ENCODE measurements at places on chromosomes 5 and 9.

DNA sequence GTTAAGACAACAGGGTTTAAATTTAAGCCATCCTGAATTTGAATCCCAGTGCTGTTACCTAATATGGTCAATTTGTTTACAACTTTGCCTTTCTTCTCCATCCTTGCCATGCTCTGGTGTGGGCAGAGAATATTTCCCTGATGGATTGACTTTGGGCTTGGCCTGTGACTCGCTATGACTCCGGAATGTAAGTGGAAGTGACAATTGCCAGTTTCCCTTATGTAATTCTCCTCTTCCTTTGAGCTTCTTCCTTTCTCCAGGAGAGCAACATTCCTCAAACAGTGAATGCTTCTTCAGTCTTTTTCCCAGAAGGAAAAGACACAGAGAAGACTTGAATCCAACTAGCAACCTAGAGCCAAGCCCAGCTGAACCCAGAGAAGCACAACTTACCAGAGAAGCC is 159.1 kb downstream of the LURAP1L start:
- DNase-seq = no peak

DNA sequence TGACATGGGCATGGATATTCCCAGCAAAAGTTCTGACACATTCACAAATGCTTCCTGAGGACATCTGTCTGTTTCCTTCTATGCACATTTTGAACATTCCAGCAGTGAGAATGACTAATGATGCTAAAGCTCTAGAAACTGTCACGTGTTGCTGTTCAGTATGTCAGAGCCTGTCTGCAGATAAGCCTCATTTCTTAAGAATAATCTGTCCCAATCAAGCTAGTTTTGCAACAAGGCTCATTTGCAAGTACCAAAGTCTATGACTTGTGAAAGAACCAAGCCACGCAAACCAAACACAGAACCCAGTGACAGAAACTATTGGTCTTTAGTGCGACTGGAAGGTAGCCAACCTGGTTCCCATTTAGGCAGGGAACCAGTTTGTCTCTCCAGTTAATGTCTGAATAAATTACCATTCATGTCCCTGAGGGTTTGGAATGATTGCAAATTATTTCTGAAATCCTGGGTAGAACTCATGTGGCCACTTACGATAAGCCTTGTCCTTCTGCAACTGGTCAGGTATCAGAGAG is 178.5 kb downstream of the C9orf152 start:
- DNase-seq = no peak

DNA sequence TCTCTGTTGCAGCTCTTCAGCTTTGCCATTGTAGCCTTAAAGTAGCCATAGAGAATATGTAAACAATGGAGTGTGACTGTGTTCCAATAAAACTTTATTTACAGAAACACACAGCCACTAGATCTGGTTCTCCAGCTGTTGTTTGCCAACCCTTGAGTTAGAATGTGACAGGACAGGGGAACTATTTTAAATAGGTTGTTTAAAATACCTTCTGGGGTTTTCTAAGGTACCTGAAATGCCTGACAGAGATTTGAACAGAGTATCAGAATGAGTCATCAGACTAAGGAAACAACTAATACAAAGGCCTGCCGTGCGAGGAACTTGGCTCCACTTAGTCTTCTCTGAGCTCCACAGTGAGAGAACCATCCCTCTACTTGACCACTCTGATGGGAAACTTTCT is 85.4 kb downstream of the HSD17B4 start:
- DNase-seq = no peak

GRCh38 chr5:168793841-168794837 is 215.0 kb upstream of the PANK3 start:
- no peak for DNase-seq

- no peak for DNase-seq
Observed at GRCh38 chr9:137460363-137461315, 1.5 kb upstream of the NSMF start.

- DNase-seq = no peak
Observed at GRCh38 chr5:59037041-59037440, 454.2 kb downstream of the RAB3C start.

GRCh38 chr5:143314659-143315058 is 88.8 kb downstream of the NR3C1 start:
- no peak for DNase-seq

DNA sequence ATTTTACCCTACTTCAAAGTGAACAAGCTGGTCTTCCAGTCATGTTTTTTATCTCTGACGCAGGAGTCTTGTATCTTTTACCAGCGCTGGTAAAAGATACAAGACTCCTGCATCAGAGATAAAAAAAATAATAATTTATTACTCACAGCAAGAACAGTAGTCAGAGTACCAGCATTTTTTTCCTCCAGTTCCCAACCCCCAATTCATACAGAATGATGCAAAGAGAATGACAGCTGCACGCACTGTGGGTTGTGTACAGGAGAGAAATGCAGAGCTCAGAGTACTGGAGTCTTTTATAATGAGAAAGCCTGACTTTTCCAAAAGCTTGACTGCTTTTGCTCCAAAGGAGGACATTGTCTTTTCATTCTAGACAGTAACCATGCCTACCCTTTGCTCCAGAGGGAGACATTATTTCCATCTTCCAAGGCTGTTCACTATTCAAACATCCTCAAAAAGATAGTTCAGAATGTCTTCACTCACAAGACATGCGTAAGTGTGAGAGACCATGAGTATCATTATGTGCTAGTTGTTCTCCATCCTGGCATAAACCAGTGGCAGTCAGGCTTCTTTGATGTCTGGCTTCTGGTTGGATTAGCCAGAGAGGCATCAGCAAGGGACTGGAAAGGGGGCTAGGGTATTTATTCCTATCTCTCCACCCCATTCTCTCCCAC is 14.3 kb upstream of the RANBP6 start:
- no peak for DNase-seq

- DNase-seq = no peak
Observed at GRCh38 chr9:125470767-125471580, 209.3 kb downstream of the GAPVD1 start.

GRCh38 chr9:81549500-81550206 is 139.7 kb downstream of the TLE1 start:
- no peak for DNase-seq

GRCh38 chr5:97250113-97250512 is 67.1 kb upstream of the RIOK2 start:
- DNase-seq = no peak

DNA sequence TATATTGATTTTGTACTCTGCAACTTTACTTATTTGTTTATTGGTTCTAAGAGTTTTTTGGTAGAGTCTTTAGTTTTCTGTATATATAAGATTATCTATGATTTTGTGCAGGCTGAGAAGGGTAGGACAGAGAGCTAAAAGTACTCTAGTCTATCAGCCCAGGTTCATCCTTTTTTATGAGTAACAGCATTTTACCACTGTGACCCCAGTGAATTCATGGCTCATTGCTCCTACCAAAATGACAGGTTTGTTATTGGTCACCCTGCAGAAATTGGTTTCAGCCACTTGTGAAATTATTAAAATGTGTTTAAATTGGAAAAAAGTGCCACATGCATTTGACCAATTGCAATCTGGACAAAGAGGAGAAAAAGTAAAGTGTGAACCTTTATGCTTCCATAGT is 421.4 kb upstream of the DAB2 start:
- no peak for DNase-seq

GRCh38 chr9:129520082-129520481 is 100.8 kb downstream of the C9orf50 start:
- no peak for DNase-seq

GRCh38 chr5:4570047-4570995 is 569.8 kb upstream of the ADAMTS16 start:
- no peak for DNase-seq

GRCh38 chr5:59711310-59711709 is 182.2 kb downstream of the PDE4D start:
- no peak for DNase-seq

DNA sequence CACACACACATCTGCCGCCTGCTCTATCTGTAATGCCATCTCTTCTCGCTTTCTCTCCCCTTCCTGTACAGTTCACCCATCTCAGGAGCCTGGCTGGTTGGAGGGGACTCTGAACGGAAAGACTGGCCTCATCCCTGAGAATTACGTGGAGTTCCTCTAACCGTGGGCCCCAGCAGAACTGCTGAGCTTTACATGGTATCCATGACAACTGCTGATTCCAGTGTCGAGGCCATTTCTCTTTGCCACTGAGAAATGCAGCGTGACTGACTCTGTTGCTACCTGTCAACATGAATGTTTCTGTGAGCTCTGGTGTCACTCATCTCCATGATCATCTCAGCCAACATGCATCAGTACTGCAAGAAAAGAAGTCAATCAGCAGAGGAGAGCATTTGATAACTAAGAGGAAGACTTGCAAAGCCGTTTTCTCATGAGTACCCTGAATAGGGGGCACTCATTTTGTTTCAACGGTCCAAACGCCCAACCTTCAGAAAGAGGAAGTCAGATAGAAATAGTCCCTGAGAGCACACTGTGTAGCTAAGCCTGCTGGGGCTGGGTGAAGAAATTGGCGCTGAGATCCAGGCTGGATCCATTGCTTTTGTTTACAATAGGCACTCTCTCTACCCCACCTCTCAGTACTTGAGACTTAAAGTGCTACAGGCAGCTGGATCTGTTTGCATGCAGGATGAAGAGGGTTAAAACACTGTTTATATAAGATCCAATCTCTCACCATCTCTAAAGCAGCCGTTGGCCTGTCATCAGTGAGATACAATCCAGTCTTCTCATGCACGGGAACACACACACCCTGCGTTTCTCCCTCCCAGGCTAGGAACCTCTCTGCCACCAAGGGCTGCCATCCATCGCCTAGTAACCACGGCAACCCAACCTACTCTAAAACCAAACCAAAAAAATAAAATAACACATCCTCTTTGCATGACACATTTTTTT is 180.9 kb downstream of the NR3C1 start:
- DNase-seq = no peak

DNA sequence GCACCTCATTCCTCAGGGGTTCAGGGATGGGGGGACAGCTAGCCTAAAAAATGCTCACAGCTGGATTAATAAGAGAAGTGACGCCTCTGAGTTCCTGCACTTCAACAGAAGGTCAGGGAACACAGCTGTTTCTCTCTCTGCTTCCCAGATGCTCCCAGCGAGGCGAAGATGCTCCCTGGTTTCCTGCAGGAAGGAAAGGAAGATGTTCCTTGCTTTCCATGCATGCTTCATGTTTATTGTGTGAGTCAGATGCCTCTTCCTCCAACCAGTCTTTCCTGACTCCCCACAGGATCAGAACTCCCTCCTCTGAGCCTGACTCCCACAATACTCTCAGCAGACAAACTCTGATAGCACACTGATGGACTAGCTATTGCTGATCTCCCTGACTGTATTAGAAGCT is 71.9 kb downstream of the MFAP3 start:
- DNase-seq = no peak

Data from WTC11 (cell line).